ENCODE measurements at places on chromosomes 12 and 14.

DNA sequence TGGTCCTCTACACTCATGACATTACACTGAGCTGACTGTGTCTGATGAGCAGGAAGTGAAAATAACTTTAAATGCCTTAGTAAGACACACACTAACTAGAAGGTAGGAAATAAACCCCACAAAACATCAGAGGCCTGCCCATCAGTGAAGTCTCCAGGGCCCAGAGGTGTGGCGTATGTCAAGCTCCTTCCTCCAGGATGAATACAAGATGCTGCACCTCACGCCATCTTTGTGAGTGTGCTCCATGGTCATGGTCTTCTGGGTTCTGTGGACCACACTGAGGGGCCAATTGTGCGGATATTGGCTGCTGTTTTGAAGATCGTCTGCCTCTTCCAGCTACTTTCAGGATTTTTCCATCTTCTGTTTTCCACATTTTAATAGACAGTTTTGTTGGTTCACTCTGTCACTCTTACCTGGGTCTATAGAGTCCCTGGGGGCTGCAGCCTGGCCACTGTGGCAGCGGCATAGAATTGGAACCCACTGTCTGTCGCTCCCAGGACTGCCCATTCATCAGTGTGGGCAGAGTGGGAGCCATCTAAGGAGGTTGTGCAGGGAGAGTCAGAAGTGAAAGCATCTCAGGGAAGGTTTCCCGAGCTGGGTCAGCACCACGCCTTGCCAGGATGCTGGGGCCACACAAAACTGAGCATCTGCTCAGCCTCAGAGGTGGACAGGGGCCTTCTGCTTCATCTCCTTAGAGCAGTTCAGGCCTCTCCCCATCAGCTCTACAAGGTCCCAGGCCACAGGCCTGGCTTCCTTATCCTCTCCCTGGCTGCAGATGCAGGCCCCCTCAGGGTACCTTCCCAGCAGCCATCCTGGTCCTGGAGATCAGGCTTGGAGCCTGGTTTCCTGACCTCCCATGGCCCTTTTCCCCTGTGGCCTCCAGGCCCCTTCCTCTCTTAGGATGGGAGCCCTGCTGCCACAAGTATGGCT, 57.5 kb upstream of the C14orf180 start:
- DNase-seq, result no peak

DNA sequence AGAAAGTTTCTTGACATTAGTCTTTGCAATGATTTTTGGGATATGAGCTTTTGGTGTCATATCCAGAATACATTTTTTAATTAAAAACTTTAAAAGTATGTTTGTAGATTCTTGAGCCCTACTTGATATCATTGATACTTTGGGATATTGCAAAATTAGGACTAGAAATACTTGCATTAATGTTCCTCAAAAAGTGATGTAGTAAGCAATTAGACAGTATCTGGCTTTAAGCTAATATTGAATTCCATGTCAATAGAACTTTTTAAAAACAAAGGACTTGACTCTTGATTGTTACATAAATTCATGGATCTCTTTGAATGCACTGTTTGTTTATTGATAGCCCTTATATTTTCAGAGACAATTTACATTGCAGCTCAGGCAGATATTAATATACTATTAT, 15.6 kb downstream of the PEX5 start:
- no peak for DNase-seq

DNA sequence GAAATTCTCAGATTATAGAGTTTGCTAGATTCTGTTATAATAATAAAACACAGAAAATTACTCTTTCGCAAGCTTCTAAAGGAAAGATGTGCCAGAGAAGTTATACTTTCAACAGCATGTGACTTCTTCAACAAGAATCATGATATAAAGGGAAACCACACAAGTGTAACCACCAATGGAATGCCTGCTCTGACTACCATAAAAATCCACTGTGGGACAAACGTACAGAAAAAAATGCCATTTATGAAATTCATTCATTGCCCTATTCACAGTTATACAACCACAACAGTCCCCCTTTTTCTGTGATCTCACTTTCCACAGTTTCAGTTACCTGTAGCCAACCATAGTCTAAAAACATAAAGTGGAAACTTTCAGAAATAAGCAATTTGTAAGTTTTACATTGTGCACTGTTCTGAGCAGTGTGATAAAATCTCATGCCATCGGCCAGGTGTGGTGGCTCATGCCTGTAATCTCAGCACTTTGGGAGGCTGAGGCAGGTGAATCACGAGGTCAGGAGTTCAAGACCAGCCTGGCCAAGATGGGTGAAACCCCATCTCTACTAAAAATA, 3.2 kb downstream of the CATSPERB start:
- no peak for DNase-seq

GRCh38 chr12:22766911-22767420, 142.0 kb downstream of the ETNK1 start:
- DNase-seq, result no peak

DNA sequence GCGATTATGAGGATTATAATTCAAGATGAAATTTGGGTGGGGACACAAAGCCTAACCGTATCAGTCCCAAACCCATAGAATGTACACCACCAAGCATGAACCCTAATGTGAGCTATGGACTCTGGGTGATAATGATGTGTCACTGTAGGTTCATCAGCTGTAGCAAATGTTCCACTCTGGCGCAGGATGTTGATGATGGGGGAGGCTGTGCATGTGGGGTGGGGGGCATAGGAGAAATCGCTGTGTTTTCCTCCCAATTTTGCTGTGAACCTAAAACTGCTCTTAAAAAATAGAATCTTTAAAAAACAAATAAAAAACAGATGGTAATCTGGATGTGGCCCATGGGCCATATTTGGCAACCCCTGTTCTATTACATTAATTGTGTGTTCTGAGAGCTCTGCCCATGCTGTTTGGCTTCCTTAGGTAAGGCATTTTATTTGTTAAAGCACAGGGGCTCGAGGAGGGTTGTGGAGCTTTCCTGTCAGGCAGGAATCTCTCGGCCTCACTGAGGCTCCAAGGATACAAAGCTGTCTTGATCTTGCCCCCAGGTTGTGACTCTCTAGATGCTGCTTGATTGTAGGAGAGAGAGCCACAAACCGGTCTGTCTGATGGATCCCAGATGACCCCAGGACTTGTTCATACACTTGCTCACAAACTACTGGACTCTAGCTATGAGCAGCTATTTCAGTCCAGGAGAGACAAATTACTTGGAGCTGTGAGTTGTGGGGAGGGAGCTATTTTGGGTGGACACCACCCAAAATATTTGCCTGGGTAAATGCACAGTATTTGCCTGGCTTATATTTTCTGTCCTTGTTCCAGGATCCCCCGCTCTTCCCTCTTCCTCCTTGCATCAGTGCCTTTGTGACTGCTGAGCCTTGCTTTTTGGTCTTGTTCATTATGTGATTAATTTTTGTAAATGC, 340.2 kb downstream of the MED13L start:
- DNase-seq, result no peak

DNA sequence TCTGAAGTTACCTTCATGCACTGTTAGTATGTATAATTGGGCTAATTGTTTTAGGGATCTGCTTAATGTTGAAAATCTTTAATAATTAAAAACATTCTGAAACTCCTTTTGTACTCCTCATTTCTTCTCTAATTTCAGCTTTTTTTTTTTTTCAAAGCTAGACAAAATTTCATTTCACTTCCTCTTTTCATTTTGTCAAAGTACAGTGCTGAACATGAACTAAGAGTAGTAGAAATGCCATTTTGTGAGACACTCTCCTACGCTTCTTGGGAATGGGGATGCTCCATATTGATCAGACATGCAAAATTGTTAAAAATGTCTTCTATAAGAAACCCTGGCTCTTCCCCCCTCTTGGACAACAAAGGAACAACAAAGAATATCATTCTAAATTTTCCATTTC, 1.7 kb downstream of the ABCD2 start:
- no peak for DNase-seq

DNA sequence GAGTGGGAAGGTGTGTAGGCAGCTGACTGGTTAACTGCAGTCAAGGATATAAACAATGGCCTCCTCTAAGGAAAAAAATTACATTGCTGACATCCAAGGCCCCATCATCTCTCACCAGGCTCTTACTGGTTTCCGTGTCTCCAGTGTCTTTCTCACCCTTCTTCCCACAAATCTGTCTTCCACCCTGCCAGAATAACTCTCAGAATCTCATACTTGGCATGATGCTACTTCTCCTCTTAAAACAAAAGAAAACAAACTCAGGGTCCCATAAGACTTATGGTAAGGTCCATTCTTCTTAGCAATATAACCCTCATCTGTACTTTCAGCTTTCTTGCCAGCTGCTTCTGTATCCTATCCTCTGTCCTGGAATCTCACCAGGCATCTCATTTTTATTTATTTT, 68.9 kb downstream of the SUSD6 start:
- DNase-seq, result no peak

GRCh38 chr12:90229407-90230170, 521.0 kb upstream of the ATP2B1 start:
- DNase-seq, result no peak

- no peak for DNase-seq
Measured at GRCh38 chr12:84954415-84954814, 41.8 kb upstream of the SLC6A15 start.

GRCh38 chr12:81502912-81503695, 256.0 kb downstream of the PPFIA2 start:
- DNase-seq, result no peak
